A172 (cell line): ENCODE measurements at places on chromosomes 16 and 17.

- DNase-seq: peak; percentile 40
Observed at GRCh38 chr16:56370875-56371659, 54.3 kb downstream of the AMFR start.

DNA sequence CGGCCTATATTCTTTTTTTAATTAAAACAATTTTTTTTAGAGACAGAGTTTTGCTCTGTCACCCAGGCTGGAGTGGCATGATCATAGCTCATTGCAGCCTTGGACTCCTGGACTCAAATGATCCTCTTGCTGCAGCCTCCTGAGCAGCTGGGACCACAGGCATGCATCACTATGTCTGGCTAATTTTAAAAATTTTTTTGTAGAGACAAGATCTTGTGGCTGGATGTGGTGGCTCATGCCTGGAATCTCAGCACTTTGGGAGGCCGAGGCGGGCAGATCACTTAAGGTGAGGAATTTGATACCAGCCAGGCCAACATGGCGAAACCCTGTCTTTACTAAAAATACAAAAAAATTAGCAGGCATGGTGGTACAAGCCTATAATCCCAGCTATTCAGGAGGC, 54.8 kb upstream of the MSI2 start:
- DNase-seq: no peak

- no peak for DNase-seq
Observed at GRCh38 chr17:27947005-27947406, 53.8 kb upstream of the LYRM9 start.

GRCh38 chr17:44281570-44281969, 13.6 kb upstream of the SLC4A1 start:
- DNase-seq: no peak

DNA sequence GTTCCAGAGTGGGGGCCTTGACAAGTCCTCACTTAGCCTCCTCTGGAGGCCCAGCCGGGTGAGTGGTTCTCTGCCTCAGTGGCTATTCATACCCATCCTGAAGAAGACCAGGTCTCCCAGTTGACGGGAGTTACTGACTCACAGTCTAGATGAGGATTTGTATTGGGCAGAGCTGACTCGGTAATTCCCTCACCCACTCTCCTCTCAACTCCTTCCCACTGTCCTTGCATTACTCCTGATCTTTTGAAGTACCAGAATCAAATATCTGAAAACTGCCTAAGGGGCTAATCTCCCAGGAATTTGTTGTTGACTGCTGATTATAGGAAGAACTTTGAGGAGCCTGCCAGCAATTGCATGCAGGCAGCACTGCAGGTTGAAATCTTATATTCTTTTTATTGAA, 14.2 kb downstream of the SAP30BP start:
- DNase-seq: peak; percentile 56

DNA sequence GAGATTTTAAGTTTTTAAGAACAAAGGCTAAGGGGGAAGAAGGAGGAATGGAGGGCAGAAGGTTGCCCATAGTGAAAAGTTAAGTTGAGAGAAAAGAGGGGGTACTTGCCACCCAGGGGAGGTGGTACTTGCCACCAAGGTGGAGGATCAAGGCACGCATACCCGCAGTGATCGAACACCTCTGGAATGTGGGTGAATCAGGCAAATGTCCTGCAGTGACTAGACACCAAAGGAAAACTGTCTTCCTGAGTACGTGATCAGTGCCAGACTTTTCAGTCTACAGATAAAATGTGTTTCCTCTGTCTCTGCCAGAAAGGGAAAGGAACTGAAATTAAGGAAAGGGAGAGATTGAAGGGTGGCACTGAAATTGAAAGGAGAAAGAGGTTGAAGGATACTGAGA, 2285.3 kb downstream of the TP53TG3F start:
- DNase-seq: no peak

DNA sequence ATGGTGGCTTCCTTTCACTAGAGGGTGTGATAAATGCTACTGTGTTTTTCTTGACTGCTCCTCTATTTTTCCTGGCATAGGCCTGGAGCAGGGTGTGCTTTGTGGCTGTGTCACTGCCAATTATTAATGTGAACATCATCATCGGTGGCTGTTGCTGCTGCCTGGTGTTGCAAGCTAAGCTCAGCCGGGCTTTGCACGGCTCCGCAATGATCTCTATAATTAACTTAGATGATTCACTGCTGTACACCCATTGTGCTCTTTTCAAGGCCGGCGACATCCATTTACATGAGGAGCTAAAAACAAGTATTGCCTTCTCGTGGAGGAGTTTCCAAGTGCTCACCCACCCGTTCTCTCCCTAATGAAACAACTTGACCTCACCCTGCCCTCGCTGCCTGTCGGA, 160.1 kb upstream of the IRX3 start:
- peak; percentile 78 for DNase-seq

GRCh38 chr16:11586378-11586855, 302 bp downstream of the LITAF start:
- DNase-seq: no peak

DNA sequence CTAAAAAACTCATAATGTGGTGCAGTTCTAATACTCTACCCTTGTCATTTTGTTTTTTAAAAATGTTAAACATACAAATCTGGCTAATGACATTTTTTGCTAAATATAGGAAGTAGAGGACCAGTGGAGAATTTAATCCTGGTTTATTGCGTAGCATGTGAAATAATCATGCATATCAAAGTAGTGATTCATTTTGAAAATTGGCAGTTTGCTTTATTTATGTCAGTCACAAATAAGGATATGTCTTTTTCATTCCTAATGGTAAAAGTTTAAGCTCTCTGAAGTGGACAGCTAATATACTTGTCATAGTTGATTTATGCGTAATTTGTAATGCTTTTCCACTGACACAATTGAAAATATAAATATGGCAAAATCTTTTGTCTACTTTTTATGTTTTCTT, 224.2 kb downstream of the BCAS3 start:
- peak; percentile 42 for DNase-seq

GRCh38 chr16:88754912-88755744, 29.9 kb downstream of the PIEZO1 start:
- DNase-seq: peak; percentile 69

DNA sequence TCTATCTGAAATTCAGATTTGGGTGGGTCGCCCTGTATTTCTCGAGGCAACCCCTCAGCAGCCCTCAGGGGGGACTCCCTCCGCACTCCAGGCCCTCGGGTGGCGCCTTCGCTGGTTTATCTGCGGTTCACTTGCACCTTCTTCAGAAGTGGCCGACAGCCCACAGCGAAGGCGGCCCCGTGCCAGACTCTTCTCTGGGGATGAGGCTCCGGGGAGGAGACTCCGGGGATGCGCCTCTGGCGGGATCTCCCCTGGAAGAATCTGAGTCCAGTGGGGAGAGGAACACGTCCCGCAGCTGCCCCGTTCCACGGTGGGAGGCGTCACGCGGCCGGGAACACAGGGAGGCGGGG, 63.9 kb upstream of the DNAJA2 start:
- DNase-seq: no peak

GRCh38 chr16:83809092-83809491, 1.3 kb downstream of the HSBP1 start:
- no peak for DNase-seq

DNA sequence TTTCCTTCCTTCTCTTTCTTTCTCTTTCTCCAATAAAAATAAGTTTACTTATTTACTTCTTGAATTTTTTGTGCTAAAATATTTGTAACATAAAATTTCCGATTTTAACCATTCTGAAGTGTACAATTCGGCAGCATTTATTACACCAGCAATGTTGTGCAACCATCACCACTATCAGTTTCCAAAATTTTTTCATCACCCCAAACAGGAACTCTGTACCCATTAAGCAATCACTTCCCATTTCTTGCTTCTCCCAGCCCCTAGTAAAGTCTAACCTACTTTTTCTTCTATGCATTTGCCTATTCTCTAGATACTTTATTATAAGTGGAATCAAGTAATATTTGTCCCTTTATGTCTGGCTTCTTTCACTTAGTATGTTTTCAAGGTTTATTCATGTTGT, 2.5 kb upstream of the HP start:
- no peak for DNase-seq

- no peak for DNase-seq
Observed at GRCh38 chr16:19923396-19923795, 38.7 kb upstream of the GPRC5B start.

DNA sequence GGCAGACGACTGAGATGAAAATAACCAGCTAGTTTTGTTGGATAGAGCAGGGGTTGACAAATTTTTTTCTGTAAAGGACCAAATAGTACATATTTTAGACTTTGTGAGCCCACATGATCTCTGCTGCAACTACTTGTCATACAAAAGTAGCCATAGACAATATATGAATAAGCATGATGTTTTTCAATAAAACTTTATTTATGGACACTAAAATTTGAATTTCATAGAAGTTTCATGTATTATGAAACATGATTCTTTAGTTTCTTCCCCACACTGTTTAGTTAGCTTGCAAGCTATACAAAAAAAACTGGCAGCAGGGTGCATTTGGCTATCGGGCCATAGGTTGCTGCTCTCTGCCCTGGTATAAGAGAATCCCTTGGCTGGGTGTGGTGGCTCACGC, 56.6 kb downstream of the LYRM1 start:
- DNase-seq: no peak

DNA sequence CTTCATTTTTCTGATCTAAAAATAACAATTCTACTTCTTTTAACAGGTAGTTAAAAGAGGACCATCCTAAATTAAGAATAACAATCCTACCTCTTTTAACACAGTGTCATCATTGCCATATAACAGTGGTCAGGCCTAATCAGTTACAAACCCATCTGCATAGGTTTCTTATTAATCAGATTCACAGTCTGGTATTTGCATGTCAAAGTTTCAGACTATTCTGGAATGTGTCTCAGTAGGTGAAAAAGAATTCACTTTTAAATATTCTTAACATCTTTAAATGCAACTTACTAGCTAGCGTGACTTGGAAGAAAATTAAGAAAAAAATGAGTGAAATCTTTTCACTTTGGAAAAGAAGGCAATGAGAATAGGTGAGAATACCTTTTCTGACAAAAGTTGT, 6.8 kb upstream of the KRT12 start:
- no peak for DNase-seq

- DNase-seq: no peak
Observed at GRCh38 chr17:43464046-43464445, 19.7 kb upstream of the DHX8 start.

DNA sequence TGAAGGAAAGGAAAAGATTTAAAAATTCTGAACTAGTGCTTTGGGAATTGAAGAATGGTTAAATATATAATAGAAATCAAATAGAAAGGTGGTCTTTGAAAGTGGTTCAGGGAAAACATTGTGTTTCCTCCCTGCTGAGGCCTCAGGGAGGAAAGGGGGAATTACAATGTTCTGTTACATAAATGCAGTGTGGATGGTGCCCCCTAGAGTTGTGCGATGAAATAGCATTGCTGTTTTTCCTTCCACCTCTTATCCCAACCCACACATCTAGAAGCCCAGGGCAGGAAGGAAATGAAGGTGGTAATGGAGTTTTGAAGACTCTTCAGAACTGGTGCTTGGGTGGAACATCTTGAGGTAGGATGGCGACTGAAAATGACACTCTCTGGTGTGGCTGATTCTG, 6.4 kb upstream of the TOX3 start:
- DNase-seq: no peak

- no peak for DNase-seq
Observed at GRCh38 chr16:66290431-66290830, 76.1 kb upstream of the CDH5 start.

DNA sequence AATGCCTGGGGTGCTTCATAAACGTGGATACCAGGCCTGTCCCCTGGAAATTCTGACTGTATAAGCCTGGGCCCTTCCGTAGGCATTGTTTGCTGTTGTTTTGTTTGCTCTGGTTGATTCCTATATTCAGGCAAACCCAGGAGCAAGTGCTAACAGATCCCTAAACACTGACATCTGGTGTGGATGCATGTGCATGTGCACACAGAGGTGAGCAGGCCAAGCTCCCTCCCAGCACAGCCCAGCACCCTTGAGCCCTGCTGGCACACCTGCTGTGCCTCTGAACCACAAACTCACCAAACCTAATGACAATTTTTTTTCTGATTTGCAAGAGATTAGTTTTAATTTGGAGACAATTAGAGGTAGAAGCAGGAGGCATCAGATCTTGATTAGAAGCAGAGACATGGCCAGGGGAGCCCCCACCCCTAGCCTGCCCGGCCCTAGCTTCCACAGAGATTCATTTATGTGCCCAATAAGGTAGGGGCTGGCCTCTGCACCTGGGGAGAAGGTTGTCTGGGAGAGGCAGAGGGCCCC, 40.4 kb downstream of the TMEM132E start:
- no peak for DNase-seq

DNA sequence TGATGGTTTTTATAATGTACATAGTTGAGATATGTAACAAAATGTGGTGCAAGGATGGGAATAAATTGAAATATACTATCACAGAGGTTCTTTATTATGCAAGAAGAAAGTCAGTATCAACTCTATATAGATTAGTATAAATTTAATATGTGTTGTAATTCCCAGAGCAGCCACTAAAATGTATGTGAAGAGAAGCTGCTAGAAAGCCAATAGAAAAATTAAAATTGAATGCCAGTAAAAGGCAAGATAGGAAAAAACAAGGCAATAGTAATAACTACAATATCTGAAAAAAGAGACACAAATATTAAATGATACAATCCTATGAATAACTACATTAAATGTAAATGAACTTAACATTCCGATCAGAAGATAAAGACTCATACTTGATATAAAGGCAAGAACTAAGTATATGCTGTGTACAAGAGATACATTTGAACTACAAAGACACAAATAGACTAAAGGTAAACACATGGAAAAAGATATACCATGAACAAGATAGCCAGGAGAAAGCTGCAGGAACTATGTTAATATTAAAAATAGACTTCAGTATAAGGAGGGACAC, 92.0 kb downstream of the ABCA8 start:
- DNase-seq: no peak

DNA sequence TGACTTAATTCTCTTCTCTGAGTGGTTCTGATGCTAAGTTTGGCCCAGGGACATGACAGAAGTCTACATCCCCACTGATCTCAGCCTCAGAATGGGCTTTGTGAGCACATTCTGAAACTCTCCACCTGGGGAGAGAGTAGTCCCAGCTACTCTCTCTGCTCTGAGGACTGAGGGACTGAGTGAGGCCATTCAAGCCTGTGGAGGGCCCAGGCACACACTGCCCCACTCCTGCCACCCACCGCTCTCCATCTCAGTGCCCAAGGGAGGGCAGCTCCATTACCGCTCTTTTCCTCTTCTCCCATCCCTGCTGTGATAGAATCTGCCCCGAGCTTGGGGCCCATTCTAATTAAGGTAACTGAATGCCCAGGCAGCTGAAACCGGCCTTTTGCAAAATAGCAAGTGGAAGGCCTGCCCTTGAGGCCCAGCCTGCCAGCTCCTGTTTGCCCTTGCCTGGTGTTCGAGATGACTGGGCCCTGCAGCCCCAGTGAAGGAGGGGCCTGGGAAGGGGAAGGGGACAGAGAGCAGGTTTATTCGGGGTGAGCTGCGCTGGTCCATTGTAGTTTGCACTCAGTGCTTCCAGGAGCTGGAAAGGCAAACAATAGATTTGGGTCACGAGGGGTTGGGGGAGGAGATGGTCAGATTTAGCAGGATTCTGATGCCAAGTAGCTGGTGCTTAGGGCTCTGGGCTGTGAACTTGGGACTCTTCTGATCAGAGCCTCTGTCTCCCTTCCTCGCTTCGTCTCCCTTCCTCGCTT, 76.2 kb downstream of the RAB11FIP4 start:
- DNase-seq: no peak
